ENCODE measurements at places on chromosomes 7 and 10. TPM values are rescaled to one million over a fixed set of nuclear protein-coding genes. Genes with fewer than 3 reads are reported as not detected.

- DNase-seq, result no peak
These were observed 220.9 kb downstream of the C7orf25 start for GRCh38 chr7:42690794-42691639.

- no peak for DNase-seq
These were observed 41.8 kb downstream of the CNNM1 start for GRCh38 chr10:99370993-99371392.

GRCh38 chr7:23471106-23471859 is 992 bp upstream of the IGF2BP3 start:
- DNase-seq, result no peak

- DNase-seq, result no peak
These were observed 185.1 kb downstream of the NXPH1 start for GRCh38 chr7:8618441-8619070.

Gene RGS10
- 7.2 TPM for total RNA-seq

GRCh38 chr7:33612442-33612841 is 292.9 kb upstream of the BMPER start:
- no peak for DNase-seq

DNA sequence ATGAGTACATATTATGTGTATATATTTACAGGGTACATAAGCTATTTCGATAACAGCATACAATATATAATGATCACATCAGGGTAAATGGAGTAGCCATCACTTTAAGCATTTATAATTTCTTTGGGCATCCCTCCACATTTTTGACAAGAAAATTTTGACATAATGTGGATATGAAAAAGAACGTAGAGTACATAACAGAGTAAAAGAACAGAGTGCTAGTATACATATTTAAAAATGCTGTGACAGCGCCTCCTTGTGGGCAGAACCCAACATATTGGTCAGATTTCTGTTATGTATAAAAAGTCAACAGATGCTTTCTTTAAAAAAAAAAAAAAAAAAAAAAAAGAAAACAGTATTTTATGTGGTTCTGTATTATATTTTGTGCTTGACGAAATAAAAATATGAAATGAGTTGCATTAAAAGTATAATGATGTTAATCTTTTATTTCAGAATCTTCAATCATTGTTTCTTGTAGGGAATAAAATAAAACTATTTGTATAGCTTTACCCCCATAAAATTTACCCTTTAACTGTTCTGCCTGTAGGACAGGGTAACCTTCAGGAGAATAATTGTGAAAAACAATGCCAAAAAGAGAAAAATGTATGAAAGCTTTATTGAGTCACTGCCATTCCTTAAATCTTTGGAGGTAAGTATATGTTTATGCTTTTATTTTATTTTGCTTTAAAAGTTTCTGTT is 18.3 kb upstream of the HBP1 start:
- DNase-seq, result peak; percentile 74

Gene CLCN1
- total RNA-seq, result not detected

DNA sequence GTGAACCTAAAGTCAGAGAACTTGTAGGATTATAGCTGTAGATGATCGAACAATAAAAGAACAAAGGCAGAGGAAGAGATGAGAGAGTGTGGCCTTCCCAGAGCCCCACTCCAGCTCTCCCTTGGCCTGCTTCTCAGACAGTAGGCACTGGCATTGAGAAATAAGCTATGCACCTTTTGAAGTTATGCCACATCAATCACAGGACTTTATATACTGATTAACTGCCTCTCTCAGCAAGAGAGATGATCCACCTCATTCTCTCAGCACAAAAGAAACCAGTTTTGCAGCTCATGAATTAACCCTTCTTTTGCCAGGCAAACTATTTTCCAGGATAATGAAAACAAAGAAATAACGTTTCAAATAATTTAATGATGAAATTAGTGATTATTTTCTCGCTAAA is 22.0 kb upstream of the CTTNBP2 start:
- no peak for DNase-seq

Gene LLCFC1
- total RNA-seq, result not detected

GRCh38 chr7:50302486-50303334 is 1.8 kb upstream of the IKZF1 start:
- DNase-seq, result no peak

Gene ZNF425
- total RNA-seq, result 0.60 TPM

Gene RAPGEF5
- 9.4 TPM for total RNA-seq

DNA sequence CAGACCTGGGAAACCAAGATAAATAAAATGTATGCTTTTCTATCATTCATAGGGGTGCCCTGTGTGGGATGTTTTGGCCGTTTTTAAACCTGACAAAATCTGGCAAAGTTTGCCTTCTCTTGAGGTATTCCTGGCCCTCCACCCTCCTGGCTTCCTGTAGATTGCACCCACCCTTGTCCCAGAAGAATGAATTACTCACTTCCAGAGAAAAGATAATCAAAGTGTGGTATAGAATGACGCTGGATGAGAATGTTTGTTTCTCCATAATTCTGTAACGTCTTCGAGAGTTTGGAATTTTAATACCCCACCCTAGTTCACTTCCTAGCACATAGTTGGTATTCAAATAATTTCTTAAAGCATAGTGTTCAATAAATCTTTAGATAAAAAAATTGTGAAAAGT is 519.7 kb upstream of the PFKP start:
- DNase-seq, result no peak

Gene TSPAN12
- total RNA-seq, result 61.4 TPM
